T47D (cell line): ENCODE measurements at places on chromosomes 7 and 10.

- no peak for DNase-seq
These were observed 136.7 kb downstream of the VIPR2 start for GRCh38 chr7:159007996-159008389.

DNA sequence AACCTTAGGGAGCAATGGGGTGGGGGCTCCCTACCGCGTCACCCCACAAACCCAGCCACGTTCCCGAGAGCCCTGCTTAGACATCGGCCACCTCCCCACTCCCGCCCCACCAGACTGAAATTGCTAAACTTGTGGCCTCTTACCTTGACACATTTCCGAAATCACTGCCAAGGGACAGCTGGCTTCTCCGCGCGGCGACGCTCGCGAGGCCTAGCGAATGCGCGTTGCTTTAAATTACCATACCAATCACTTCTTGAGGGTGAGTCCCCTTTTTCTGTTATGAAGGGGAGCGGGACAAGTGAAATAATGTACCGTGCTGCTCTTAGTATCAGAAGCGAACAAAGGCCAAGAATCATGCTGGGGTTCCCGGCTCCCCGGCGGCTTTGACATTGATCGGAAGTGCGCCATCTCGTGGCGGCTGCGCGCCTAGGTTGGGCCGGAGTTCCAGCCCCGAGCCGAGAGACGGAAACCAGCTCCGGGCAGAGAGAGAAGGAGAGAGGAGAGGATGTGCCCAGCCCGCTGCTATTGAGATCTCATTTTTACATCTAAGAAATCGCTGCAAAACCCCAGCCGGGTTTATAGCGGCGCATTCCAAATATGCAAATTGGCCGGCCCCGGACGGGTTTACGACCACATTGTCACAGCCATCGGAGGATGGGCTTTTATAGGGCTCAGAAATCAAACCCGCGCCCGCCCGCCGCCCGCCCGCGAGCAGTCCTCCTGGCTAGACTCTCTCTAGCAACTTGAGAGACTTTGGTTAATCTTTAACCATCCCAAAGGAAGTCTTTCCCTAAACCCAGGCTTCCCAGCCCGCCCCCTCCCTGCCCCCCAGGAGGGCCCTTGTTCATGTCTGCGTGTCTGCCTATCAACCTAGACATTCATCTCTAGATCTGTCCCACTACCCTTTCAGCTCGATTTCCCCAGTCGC lies 5.3 kb downstream of the HOXA11 start:
- DNase-seq = peak; percentile 80

DNA sequence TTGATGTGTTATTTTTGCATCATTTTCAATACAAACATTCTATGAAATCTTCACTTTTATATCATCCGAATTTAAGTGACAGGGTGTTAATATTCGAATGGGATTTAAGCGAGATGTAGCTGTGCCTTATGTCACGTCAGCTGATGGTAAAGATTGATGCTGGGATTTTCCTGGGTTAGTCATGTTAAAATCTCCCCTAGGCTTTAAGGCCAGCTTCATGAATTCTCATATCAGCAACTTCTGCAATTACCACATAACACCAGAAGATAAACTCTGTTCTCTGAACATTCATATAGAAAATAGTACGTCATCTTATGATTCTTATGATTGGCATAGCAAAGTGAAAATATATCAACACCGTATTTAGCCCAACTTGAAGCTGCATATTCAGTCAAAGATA lies 669.2 kb downstream of the PCDH15 start:
- no peak for DNase-seq

DNA sequence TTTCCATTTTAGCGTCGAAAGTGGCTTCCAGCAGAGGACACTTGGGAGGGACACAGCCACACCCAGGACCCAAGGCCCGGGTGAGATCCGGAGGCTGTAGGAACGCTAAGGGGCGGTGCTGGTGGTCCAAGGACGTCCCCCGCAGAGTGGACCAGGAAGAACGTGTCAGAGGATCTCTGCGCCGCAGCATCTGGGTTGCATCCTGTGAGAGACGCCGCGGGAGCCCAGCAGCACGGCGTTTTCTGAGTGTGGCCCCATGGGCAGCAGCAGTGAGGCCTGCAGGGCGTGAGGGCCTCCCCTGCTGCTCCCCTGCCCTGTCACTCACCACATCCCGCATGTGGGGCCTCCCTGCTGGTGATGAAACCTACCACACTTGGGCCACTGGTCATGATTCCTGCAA lies 40.5 kb upstream of the BNIP3 start:
- DNase-seq = no peak

DNA sequence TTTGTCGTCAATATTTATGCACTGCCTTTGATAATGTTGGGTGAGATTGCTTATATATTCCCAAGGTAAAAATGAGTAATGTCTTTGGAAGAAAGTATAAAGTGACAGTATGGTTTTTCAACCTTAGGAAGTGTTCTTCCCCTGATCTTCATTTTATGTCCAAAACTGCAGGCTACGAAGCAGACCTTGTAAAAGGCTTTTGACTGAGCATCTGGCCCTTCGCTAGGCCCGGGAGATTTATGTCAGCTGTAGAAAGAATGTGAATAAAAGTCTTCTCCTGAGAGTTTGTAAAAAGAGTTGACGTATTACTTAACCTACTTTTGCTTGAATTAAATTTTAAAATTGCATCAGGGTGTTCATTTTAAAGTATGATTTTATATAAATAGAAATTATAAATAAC lies 116.8 kb downstream of the CPED1 start:
- DNase-seq = no peak

DNA sequence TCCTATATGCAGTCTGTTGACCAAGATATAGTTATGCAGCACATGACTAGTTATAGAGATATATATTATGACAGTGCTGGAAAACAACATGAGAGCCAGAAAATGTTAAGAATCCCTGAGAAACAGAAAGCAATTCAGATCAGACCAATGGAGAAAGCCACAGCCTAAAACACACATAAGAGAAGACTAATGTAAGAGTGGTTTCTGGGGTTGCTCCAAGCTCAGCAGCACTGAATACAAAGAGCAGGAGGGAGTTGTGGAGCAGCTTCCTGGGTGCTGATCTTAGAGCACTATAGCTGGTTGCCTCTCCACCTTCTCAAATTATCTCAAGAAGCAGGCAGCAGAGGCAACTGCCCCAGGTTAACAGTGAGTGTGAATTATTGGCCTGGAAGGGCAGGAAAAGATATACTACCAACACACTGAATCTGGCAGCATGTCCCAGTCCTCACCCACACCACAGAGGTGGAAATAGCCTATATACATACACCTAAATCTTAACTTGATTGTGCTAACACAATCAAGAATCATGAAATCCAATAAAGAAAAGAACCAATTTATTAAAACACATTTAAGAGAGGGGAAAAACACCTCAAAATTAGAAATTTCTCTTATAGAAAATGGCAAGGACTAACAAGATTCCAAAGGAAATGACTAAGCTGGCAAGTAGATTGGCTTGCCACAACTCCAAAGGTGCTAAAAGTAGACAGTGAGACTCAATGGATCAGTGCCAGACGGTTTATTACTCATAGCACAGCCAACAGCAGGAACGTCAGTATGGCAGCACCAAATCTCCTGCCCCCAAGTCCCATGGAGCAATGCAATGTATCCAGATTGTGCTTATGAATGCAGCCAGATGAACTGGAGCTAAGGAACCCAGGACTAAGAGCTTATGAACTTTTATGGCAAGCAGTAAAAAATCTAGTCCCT lies 5.1 kb downstream of the PTTG1IP2 start:
- no peak for DNase-seq

DNA sequence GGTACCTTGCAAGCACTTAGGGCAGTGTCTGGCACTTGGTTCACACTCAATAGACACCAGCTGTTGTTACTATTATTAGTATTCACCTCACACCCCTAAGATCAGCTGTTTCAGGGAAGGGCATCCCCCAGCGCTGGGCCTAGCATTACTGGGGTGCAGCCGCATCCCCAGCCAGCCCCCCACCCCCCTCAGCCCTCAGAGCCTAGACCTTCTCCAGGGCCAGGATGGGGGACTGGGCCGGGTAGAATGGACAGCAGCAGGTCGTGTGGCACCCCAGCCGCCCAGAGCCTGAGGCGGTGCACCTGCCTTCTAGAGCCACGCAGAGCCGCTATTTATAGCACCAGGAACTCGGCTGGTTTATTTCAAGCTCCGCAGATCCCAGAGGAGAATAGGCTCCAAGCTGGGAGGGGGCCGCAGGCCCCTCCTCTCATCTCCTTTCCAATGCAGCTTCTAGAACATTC lies 60.5 kb downstream of the GTF2IRD1 start:
- no peak for DNase-seq

- DNase-seq = no peak
These were observed 238.9 kb upstream of the PLXDC2 start for GRCh38 chr10:19577381-19577780.

GRCh38 chr10:47139121-47139520 lies 160.9 kb upstream of the GDF10 start:
- no peak for DNase-seq
